ENCODE measurements at places on chromosomes 6 and 20.
A peak's percentile ranks its signal among the peaks of the same experiment; 100 is the strongest.

- no peak for DNase-seq
Measured at GRCh38 chr20:24627926-24628325, 158.5 kb downstream of the SYNDIG1 start.

DNA sequence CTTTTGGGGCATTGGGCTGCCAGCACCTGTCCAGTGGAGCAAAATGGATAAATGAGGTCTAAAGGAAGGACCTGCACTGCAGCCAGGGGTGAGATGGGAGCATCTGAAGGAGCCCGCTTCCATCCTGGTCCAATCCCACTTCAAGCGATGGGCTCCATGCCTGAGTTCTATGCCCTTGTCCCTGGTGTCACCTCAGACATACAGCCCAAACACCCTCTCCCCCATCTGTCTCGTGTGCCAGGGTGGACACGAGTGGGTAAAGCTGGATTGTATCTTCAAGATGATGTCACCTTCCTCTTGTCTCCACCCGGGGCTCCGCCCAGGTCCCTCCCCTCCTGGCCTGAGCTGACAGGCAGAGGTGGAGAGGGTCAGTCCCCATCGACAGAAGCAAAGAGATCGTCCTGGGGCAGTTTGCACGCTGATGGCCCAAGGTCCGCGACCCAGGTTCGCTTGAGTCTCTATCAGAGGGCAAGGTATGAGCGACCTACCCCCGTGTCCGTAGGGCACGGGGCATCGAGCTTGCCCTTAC lies 544 bp downstream of the SMIM29 start:
- no peak for DNase-seq

DNA sequence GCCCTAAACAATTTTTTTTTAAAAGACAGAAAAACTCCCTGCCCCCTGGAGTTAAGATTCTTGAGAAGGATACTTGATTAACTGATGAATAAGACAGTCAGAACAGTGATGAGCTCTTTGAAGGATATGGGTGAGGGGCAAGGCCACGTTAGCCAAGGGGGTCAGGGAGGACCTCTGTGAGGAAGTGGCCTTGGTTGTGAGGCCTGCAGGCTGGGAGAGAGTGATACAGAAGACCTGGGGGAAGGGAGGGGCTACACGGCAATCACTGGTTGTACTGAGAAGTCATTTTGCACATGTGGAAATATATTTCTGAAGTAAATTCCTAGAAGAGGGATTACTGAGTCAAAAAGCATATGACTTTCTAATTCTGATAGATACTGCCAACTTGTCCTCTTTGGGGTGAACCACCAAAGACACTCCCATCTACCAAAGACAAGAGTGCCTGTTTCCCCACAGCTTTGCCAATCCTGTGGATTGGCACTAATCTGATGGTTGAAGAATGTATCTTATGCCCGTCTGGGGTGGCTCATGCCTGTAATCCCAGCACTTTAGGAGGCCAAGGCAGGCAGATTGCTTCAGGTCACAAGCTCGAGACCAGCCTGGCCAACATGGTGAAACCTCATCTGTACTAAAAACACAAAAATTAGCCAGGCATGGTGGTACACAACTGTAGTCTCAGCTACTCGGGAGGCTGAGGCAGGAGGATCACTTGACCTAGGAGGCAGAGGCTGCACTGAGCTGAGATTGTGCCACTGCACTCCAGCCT lies 22.3 kb upstream of the BCAS4 start:
- DNase-seq, result peak; percentile 64

DNA sequence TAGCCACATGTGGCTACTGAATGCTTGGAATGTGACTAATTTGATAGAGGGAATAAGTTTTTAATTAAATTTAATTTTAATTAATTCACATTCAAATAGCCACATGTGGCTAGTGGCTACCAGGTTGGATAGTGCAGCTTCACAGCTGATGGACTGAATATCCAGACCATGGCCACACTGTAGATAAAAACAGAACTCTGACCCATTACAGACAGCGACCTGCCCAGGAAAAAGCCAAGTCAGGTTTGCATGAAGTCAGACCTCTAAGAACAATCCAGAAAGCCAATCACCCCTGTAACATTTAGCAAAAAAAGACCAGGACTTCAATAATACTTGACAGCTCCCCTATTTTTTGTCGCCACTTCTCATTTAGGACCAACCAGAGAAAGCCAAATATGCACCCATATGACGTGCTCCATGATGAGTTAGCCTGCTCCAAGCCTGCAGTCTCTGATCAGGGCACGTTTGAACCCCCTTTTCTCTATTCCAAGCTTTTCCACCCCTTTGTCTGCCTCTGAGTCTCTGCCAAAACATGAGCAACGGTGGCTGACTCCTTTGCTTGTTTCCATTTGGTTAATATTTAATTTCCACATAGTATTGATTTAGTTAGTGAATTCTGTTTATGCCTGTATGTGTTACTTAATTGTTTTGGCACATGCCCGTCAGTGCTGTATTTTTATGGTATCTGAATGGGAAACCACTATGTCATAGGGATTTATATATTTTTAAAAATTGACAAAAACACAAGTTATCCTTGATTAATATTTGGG lies 636.3 kb downstream of the UTRN start:
- DNase-seq, result no peak

All from RWPE2 (cell line).